ENCODE measurements at places on chromosomes 1 and 21. TPM values are rescaled to one million over a fixed set of nuclear protein-coding genes. Genes with fewer than 3 reads are reported as not detected.

- no peak for ATAC-seq
Observed at GRCh38 chr1:176934370-176934769, 230.1 kb downstream of the ASTN1 start.

DNA sequence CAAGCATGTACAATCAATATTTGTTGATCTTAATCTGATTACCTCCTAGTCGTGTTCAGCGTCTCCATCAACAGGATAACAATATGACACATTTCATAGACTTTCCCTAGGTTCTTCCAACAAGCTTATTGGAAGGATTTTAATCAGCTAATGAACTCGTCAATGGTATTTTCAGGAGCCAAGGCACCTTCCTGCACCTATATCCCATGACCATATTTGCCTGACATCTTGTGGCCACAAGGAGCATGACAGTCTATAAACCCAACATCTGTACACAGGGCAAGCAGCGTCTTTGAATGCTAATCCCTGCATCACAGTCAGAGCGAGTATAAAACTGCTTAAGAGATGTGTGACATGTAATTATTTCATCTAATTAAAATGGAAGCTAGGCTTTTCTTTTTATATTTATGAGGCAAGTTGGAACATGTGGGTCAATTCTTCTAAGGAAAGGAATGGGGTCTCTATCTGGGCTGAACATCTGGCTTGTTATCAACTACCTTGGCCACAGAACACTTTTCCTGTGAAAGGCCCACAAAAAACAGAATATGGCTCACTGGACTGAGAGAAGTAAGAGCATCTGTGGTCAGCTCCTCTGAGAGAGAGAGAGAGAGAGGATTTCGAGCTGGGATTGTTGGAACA, 388.8 kb downstream of the NTNG1 start:
- peak; percentile 56 for ATAC-seq

- ATAC-seq: no peak
Observed at GRCh38 chr1:164830628-164831027, 271.6 kb downstream of the PBX1 start.

DNA sequence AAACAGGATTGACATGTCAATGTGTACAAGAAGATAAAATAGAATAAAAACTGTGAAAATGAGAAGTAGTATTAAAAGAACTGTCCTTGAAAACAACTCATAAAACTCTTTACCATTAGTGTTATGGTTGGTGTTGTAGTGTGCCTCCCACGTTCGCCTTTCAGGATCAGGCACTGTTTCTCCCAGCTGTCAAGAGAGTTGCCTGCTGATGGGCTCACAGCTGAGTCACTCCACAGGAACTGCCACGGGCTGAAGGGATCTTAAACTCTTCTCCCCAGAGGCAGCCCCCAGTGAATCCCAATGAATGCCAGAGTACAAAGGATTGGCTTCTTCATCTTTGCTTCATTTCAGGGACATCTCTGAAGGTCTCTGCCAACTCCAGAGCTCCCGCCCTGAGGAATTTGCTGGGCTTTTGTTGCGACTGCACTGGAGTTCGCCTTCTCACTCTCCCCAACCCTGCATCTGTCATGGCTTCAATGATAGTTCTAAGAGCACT, 119.6 kb downstream of the ADGRL2 start:
- ATAC-seq: no peak

GRCh38 chr1:14441302-14441741, 157.2 kb upstream of the KAZN start:
- no peak for ATAC-seq

DNA sequence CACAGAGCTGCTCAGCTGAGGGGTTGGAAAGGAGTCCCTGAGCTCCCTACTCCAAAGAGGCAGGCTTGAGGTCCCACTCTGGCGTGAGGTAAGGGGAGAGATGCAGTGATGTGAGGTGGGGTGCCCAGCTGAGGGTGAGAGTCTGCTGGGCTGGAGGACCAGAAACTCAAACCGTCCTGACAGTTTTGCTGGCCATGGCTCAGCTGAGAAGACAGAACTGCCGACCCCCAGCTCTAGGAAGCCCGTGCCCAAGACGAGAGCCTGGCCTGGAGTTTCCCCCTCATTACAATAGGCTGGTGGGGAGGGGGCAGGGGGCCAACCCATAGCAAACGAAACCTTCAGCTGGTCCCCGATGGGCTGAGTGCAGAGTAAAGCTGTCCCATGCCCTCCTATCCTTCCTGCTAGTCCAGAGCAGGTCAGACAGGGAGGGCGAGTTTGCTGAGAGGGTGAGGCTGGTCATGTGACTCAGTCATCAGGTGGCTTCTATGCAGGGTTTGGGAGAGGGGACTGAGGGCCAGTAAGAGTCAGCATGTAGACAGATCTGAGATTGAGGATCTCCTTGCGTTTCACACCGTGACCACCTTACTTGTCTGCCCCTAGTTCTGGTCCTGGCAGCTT, 129.3 kb downstream of the PRDM2 start:
- no peak for ATAC-seq

DNA sequence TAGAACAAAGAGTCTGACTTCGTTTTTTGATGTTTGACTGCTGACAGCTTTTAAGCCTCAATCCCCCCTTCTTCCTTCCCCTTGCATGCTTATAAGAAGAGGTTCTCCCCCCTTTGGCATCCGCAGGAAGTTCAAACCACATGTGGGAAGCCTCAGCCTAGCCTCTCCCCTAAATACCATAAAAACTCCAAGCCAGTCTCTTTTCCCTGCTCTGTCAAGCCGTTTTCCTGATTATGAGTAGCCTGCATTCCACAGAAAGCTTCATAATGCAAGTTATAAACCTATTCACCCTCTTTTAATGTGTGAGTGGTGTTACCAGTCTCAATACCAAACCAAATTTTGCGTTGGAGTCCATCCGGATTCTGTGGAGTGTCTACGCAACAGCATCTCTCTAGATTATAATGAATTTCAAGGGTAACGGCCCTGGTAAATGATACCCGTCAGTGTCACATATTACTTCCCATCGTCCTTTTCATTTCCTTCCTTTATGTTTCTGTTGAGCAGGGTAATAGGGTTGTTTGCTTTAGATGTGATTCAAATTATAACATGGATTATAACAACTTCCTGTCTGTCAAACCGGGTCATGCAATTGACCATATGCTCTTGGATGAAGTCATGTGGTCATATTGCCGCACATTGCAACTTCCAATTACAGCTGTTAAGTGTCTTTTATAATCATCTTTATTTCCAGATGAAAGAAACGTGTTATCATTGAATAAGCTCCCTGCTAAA, 717.5 kb downstream of the RWDD3 start:
- ATAC-seq: no peak

DNA sequence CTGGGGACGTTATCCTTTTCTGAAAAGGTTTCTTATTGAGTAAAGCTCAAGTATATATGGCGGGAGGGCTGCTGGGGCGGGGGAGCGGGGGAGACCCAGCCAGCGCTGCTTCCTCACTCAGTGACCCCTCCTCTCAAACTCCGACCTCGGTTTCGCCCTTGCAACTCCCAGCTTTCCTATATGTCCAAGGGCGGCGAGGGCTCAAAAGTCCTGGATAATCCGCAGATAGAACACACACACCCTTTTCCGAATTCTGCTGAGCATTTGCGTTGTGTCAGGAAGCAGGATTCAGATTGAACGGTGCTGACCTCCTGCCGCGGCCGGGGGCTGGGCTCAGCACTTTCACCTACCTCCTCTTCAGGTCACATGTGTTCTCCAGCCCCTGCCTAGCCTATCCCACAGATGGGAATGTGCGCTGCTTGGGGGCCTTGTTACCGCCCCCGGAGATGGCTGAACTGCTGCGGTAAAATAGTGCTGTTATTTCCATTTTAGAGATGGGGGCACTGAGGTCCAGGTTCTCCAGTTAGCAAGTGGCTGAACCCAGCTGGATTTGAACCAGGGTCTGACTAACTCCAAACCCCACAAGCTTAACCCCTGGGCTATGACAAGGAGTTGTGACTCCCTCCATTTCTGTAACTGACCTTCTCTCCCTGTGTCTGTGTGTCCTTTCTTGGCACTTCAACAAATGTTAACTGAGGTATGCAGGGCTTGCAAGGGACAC, 795 bp upstream of the AHDC1 start:
- ATAC-seq: no peak

DNA sequence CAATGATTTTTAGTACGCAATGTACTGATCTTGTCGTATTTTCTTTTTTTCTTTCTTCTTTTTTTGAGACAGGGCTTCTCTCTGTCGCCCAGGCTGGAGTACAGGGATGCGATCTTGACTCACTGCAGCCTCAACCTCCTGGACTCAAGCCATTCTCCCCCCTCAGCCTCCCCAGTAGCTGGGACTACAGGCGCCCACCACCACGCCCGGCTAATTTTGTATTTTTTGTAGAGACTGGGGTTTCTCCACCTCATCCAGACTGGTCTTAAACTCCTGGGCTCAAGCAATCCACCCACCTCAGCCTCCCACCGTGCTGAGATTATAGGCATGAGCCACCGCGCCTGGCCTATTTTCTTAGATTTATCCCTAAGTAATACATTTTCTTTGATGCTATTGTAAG, 43.9 kb upstream of the COL6A2 start:
- no peak for ATAC-seq

DNA sequence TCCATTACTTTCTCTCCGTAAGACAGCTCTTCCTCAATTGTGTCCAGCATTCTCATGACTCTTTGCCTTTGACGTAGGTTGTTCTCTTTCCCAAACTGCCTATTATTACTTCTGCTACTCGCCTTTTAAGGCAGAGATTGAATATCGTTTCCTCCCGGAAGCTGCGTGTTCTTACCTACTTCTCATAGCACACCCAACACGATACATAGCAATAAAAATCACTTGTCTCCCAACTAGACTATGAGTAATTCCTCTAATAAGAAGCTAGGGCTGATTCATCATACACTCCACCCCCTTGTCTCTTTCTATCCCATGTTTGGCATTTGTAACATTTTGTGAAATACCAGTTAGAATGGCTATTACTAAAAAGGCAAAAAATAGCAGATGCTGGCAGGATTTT, 55.8 kb upstream of the SGIP1 start:
- no peak for ATAC-seq

DNA sequence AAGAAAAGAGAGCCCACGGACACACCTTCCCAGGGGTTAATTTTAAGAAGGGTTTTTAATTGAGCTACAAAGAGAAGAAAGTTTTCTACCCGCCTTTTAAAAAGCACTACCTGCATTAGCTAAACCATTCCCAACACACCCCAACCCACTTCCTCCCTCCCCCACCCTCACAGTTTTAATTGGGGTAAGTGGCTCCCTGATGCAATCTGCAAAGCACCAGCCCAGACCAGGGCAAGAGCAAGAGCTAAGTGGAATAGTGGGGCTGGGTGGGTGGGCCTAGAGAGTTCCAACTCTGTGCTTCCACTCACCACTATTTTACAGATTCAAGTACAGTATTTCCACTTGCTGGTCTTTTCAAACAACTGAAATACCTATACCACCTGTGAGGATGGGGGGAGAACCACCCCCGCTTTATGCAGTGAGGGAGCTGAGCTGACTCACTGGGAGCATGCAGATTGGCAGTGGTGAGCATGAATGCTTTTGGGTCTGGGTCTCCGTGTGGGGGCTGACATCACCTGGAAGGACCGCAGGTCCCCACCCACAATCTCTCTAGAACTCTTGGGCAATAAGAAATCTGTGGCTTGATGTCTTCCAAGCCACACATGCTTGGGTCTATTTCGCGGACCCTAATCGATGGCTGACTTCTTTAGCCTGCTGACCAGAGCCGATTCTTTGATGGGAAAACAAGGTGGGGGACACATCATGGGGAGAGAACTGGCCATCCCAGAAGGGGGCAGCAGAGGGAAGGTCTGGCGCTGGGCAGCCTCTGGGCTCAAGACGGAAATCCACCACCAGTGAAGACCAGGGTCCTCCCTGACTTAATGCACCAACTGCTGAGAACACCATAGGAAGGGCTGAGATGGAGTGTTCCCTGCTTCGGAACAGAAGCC, 95.5 kb downstream of the SSBP3 start:
- peak; percentile 60 for ATAC-seq

- ATAC-seq: no peak
Observed at GRCh38 chr1:170806961-170807360, 128.4 kb upstream of the MROH9 start.

DNA sequence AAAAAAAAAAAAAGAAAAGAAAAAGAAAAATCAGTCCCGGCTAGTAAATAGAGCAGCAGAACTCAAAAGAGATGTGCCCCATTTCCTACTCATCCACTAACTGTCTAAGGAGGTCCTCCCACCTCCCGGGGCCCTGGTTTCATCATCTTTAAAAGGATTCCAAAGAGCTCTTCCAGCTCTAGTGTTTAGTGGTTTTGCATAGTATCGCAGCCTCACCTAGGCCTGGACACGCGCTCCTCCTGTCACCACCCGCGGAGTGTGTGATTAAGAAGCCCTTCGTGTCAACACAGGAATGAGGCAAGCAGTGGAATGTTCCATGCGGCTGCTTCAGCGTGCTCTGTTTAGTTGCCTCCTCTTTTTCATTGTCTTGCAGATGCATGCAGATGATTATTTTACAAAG, 49.0 kb downstream of the LBR start:
- ATAC-seq: no peak

- no peak for ATAC-seq
Observed at GRCh38 chr1:245160288-245160687, 5.5 kb downstream of the KIF26B start.

DNA sequence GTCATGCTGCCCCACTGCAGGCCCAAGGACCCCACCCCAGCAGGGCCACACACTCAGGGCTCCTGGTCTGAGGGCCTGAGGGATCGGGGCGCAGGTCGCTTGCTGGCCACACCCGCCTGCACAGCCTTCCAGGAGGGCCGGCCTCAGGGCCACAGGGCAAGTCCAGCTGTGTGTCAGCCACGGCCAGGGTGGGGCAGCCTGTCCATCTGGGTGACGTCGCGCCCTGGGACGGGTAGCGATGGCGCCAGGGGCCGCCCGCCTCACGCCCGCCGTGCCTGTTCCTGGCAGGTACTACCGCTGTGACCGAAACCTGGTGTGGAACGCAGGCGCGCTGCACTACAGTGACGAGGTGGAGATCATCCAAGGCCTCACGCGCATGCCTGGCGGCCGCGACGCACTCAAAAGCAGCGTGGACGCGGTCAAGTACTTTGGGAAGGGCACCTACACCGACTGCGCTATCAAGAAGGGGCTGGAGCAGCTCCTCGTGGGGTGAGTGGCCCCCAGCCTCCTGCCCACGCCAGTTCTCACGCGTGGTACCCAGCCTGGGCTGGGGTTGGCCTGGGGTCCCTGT, 2.5 kb downstream of the COL6A1 start:
- ATAC-seq: no peak

GRCh38 chr1:53963460-53963859, 17.3 kb downstream of the LRRC42 start:
- no peak for ATAC-seq

Gene APOBEC4
- not detected for total RNA-seq

Gene F3
- not detected for total RNA-seq

Gene SYT14
- total RNA-seq: not detected

Gene ATP6V0B
- 183 TPM for total RNA-seq

Gene LCE2B
- not detected for total RNA-seq

Gene TTC22
- total RNA-seq: 10.6 TPM

Gene ARHGAP30
- 180 TPM for total RNA-seq

Gene CD1B
- not detected for total RNA-seq

Gene SYCP1
- total RNA-seq: not detected

Gene AIRE
- not detected for total RNA-seq

Gene WDR64
- not detected for total RNA-seq

All from activated T-helper 17 cell treated with anti-CD3 and anti-CD28 coated beads, Interleukin-2, amount 50 U/mL, for 72 hours (primary cell).